ENCODE measurements at places on chromosomes 3 and 15.

- DNase-seq: no peak
These were observed 9.3 kb upstream of the VILL start for GRCh38 chr3:37981348-37981664.

- DNase-seq: no peak
These were observed 49.4 kb downstream of the MYZAP start for GRCh38 chr15:57640930-57641682.

- no peak for DNase-seq
These were observed 341 bp downstream of the HEXA start for GRCh38 chr15:72375501-72375845.

- DNase-seq: no peak
These were observed 1.1 kb downstream of the ITPR1 start for GRCh38 chr3:4493941-4494894.
